ENCODE measurements at places on chromosomes 12 and 14. TPM values are rescaled to one million over a fixed set of nuclear protein-coding genes. Genes with fewer than 3 reads are reported as not detected.

LMO3 gene
- total RNA-seq = not detected

PIK3C2G gene
- not detected for total RNA-seq

IFNG gene
- total RNA-seq = not detected

KRT85 gene
- not detected for total RNA-seq

PZP gene
- total RNA-seq = not detected

FANCM gene
- total RNA-seq = 8.1 TPM

CLEC2A gene
- total RNA-seq = not detected

TPPP2 gene
- not detected for total RNA-seq

PRH2 gene
- not detected for total RNA-seq

DEPDC4 gene
- 1.9 TPM for total RNA-seq

AJUBA gene
- 125 TPM for total RNA-seq

SBNO1 gene
- 17.2 TPM for total RNA-seq

SLCO1B1 gene
- total RNA-seq = not detected

CCDC38 gene
- 0.39 TPM for total RNA-seq

ACVR1B gene
- total RNA-seq = 3.3 TPM

CD4 gene
- total RNA-seq = not detected

CEBPE gene
- total RNA-seq = not detected

CDK4 gene
- total RNA-seq = 3,953 TPM

KLHDC1 gene
- total RNA-seq = 1.3 TPM

BATF gene
- not detected for total RNA-seq

MYO1H gene
- total RNA-seq = not detected

SELPLG gene
- total RNA-seq = 2.1 TPM

KRT6A gene
- not detected for total RNA-seq

TMEM30B gene
- total RNA-seq = not detected

BEST3 gene
- total RNA-seq = not detected

PCNX1 gene
- 18.3 TPM for total RNA-seq

ANKRD33 gene
- total RNA-seq = not detected

DAO gene
- total RNA-seq = not detected

PLBD1 gene
- total RNA-seq = not detected

INF2 gene
- 37.3 TPM for total RNA-seq

CABP1 gene
- total RNA-seq = not detected

OR6C3 gene
- not detected for total RNA-seq

KCNA5 gene
- total RNA-seq = not detected

CLEC7A gene
- not detected for total RNA-seq

KRT79 gene
- 1.1 TPM for total RNA-seq

LIN7A gene
- total RNA-seq = 4.0 TPM

CSRP2 gene
- 147 TPM for total RNA-seq

SSPN gene
- total RNA-seq = 37.1 TPM

LRCOL1 gene
- total RNA-seq = not detected

MIP gene
- total RNA-seq = not detected

EFS gene
- total RNA-seq = not detected

TDP1 gene
- 58.5 TPM for total RNA-seq

CPNE6 gene
- total RNA-seq = not detected

PAPLN gene
- total RNA-seq = 2.4 TPM

LRRC10 gene
- total RNA-seq = not detected

GDF3 gene
- not detected for total RNA-seq

CD9 gene
- 279 TPM for total RNA-seq

RFX4 gene
- total RNA-seq = not detected

LGR5 gene
- total RNA-seq = not detected

BRF1 gene
- total RNA-seq = 29.9 TPM

IL22 gene
- not detected for total RNA-seq

SMCO2 gene
- total RNA-seq = not detected

KRT83 gene
- not detected for total RNA-seq

PCED1B gene
- total RNA-seq = 13.1 TPM

KRT3 gene
- total RNA-seq = 0.08 TPM

RTL1 gene
- not detected for total RNA-seq

TAS2R8 gene
- not detected for total RNA-seq

TESPA1 gene
- total RNA-seq = not detected
